ENCODE measurements at places on chromosomes 3 and 15. TPM values are rescaled to one million over a fixed set of nuclear protein-coding genes. Genes with fewer than 3 reads are reported as not detected.

- H3K36me3 ChIP-seq = peaks cover 49% of the 10 kb centered on the region
- H3K27me3 ChIP-seq = no peaks in the 10 kb centered on the region
- no peak for DNase-seq
- peak overlapping the region; percentile 22 for H3K27ac ChIP-seq
Measured at GRCh38 chr3:197522881-197523441, 32.8 kb downstream of the BDH1 start.

GRCh38 chr3:33186524-33187367, 31.9 kb downstream of the SUSD5 start:
- DNase-seq = no peak
- H3K4me3 ChIP-seq = no peak overlapping the region
- H3K27ac ChIP-seq = no peak overlapping the region
- H3K36me3 ChIP-seq = no peaks in the 10 kb centered on the region

The HYAL1 gene
- 90.6 TPM for total RNA-seq

The ROPN1 gene
- not detected for total RNA-seq

DNA sequence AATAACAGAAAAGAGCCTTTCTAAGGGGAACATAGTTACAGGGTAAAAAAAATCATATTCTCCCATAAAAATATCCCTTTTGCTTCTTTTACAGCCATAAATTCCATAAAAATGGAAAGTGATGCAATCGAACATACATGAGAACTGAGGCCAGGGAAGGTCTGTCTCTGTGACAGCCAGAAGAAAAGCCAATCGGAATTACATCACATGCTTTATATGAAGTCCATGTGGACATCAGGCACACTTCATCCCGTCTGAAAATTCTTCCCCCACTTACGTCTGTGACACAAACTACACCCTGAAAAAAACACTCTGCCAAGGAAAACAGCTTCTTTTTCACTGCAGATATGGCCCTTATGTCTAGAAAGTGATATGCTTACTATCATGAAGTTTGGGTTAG, 323.5 kb downstream of the ERC2 start:
- no peak overlapping the region for H3K27ac ChIP-seq
- no peaks in the 10 kb centered on the region for H3K36me3 ChIP-seq
- H3K27me3 ChIP-seq = peaks cover 4% of the 10 kb centered on the region
- no peaks in the 10 kb centered on the region for H3K4me1 ChIP-seq

- no peak overlapping the region for H3K4me3 ChIP-seq
- H3K27me3 ChIP-seq = no peaks in the 10 kb centered on the region
- no peak for DNase-seq
- no peaks in the 10 kb centered on the region for H3K4me1 ChIP-seq
Measured at GRCh38 chr15:76752549-76752948, 152.6 kb downstream of the SCAPER start.

The HMCES gene
- total RNA-seq = 20.0 TPM

- no peaks in the 10 kb centered on the region for H3K27me3 ChIP-seq
- no peak overlapping the region for H3K27ac ChIP-seq
- no peak for DNase-seq
- no peaks in the 10 kb centered on the region for H3K36me3 ChIP-seq
- H3K4me1 ChIP-seq = no peaks in the 10 kb centered on the region
Measured at GRCh38 chr15:92869263-92869940, 30.7 kb upstream of the CHD2 start.

DNA sequence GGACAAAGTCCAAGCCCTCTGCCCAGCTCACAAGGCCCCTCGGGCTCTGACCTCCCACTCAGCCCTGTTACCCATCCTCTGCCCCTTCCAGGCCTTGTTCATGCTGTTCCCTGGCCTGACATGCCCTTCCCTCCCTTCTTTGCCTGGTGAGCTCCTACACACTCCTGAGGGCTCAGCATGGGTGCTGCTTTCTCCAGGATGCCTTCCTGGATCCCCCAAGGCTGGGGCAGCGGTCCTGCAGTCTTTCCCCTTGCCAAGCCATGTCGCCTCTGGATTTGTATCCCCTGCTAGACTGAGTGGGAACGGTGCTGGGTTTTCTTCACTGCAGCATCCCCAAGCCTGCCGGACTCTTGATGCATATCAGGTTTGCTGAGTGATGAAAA, 35.9 kb downstream of the FAM3D start:
- H3K4me1 ChIP-seq = no peaks in the 10 kb centered on the region
- no peak overlapping the region for H3K4me3 ChIP-seq
- H3K27me3 ChIP-seq = no peaks in the 10 kb centered on the region

The GNAT1 gene
- total RNA-seq = not detected

- H3K4me3 ChIP-seq = no peak overlapping the region
- no peaks in the 10 kb centered on the region for H3K27me3 ChIP-seq
- no peaks in the 10 kb centered on the region for H3K4me1 ChIP-seq
- DNase-seq = no peak
Measured at GRCh38 chr15:89132611-89133507, 44.6 kb downstream of the ABHD2 start.

The CHRM5 gene
- not detected for total RNA-seq

DNA sequence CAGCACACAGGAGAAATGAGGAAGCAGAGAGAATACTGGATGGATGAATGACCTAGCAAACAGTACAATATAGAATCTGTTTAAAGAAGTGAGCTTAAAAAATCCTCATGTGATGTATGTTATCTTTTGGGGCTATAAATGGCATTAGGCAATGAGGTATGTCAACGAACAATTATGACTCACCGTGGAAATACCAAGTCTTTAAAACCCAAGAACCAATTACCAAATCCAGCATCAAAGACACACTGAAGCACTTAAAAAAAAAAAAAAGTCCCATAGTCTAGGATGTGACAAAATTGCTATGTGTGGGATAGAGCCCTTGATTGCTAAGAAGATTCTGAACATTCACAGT, 36.3 kb upstream of the HERC1 start:
- no peaks in the 10 kb centered on the region for H3K36me3 ChIP-seq
- no peak overlapping the region for H3K4me3 ChIP-seq
- no peak for DNase-seq

- no peak overlapping the region for H3K27ac ChIP-seq
- H3K36me3 ChIP-seq = no peaks in the 10 kb centered on the region
- no peak for DNase-seq
Measured at GRCh38 chr15:58243070-58243469, 104.9 kb downstream of the AQP9 start.

GRCh38 chr15:45116482-45117307, 2.6 kb downstream of the DUOXA2 start:
- no peak for DNase-seq
- peaks cover 13% of the 10 kb centered on the region for H3K27me3 ChIP-seq
- no peak overlapping the region for H3K27ac ChIP-seq
- peaks cover 3% of the 10 kb centered on the region for H3K4me1 ChIP-seq
- no peaks in the 10 kb centered on the region for H3K36me3 ChIP-seq
- no peak overlapping the region for H3K4me3 ChIP-seq

DNA sequence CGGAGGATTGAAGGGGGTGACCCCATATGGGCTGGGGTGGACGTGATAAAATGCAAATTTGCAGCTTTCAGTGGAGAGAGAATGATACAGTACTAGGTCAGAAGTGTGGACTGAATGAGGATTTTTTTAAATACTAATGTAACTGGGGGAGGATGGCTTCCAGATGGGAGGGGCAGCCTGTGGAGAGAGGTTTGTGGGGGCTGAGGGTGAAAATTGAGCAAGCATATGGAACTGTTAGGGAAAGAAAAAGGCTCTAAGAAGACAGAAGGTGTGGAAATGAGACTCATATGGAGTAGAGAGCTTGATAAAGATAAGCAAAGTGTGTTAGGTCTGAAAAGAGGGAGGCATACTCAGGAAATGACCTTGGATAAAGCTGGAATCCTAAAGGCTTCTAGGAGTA, 926.4 kb downstream of the IGSF11 start:
- no peaks in the 10 kb centered on the region for H3K4me1 ChIP-seq
- DNase-seq = no peak
- no peaks in the 10 kb centered on the region for H3K36me3 ChIP-seq
- H3K4me3 ChIP-seq = no peak overlapping the region
- no peaks in the 10 kb centered on the region for H3K27me3 ChIP-seq

- H3K27ac ChIP-seq = no peak overlapping the region
- H3K4me3 ChIP-seq = no peak overlapping the region
- no peaks in the 10 kb centered on the region for H3K4me1 ChIP-seq
Measured at GRCh38 chr15:70833861-70834765, 19.8 kb downstream of the LARP6 start.

DNA sequence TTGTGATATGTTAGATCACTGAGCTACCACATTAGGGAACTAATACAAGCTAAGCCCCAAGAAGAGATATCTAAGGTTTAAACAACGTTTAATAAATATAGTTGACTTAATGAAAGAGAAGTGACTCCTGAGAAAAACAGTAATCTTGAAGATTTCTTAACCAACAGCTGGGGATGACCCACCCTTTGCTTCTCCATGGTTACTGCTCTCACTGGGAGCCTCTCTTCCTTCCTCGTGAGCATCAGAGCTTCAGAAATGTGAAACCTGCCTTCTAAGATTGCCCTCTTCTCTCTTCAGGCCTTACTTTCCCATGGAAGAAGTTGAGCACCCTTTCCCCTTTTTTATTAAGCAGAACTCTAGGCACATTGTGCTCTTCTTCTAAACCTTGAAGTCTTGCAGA, 132.2 kb upstream of the NR2E3 start:
- H3K36me3 ChIP-seq = no peaks in the 10 kb centered on the region
- H3K4me3 ChIP-seq = no peak overlapping the region
- DNase-seq = no peak
- peaks cover 21% of the 10 kb centered on the region for H3K4me1 ChIP-seq
- H3K27ac ChIP-seq = peak overlapping the region; percentile 74

DNA sequence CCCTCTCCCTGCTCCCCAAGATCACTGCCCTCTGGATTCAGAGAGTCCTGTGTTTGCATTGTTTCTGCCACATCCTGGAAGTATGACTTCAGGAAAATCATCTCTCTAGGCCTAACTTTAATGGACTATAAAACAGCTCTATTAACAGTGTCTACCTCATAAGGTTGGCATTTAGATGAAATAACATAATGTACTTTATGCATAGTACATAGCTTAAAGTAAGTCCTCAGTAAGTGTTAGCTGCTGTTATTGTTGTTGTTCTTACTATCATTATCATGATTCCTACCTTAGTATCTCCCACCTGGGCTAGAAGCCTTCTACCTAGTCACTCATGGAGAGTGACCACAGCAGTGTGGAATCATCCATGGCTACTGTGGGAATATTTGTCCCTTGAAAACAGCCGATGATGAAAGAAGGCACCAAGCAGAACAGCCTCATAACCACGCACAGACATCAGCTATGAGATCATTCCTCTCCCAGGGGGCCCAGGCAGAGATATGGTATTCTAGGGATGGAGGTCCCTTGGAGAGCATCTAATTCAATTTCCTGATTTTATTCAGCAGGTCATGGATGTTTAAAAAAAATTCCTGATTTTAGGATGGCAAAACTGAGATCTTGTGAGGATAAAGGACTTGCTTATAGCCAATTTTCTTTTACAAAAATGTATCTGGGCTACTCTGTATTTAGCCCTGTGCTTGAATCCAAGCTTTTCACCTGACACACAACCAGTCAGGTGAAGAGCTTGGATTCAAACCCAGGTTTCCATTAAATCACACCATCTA, 1.9 kb downstream of the FSD2 start:
- no peak overlapping the region for H3K4me3 ChIP-seq
- H3K27me3 ChIP-seq = no peaks in the 10 kb centered on the region
- peaks cover 5% of the 10 kb centered on the region for H3K4me1 ChIP-seq
- no peaks in the 10 kb centered on the region for H3K36me3 ChIP-seq
- H3K27ac ChIP-seq = no peak overlapping the region

The PEX5L gene
- not detected for total RNA-seq

The DUOX2 gene
- total RNA-seq = 0.02 TPM

- peaks cover 20% of the 10 kb centered on the region for H3K4me1 ChIP-seq
- no peaks in the 10 kb centered on the region for H3K27me3 ChIP-seq
- no peaks in the 10 kb centered on the region for H3K36me3 ChIP-seq
- H3K27ac ChIP-seq = peak overlapping the region; percentile 28
- DNase-seq = no peak
- H3K4me3 ChIP-seq = no peak overlapping the region
Measured at GRCh38 chr15:71385026-71385425, 269.8 kb downstream of the THSD4 start.

The GOLGA6L22 gene
- total RNA-seq = not detected

DNA sequence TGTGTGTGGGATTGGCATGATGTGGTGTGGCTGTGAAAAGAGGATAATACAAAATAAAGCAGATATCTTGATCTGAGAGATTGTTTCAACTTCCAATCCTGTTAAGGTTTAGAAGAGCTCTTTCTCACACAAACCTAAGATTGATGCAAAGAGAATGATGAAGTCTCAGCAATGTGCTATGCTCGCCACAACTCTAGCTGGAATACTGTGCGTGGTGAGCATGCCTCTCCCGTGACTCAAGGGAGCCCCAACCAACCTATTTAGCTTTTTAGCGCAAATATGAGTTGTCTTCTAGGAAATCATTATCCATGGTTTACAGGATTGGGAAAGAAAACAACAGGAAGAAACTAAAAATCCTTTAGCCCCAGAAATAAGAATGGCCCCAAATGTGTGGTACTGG, 28.5 kb downstream of the BTLA start:
- no peaks in the 10 kb centered on the region for H3K27me3 ChIP-seq
- H3K36me3 ChIP-seq = no peaks in the 10 kb centered on the region
- no peak overlapping the region for H3K27ac ChIP-seq
- no peak for DNase-seq
- H3K4me3 ChIP-seq = no peak overlapping the region
- H3K4me1 ChIP-seq = no peaks in the 10 kb centered on the region

- H3K36me3 ChIP-seq = no peaks in the 10 kb centered on the region
- H3K27me3 ChIP-seq = no peaks in the 10 kb centered on the region
- H3K4me3 ChIP-seq = no peak overlapping the region
- no peak for DNase-seq
Measured at GRCh38 chr3:178673529-178673928, 137.3 kb downstream of the KCNMB2 start.

- peak; percentile 50 for DNase-seq
- H3K36me3 ChIP-seq = no peaks in the 10 kb centered on the region
- no peaks in the 10 kb centered on the region for H3K27me3 ChIP-seq
- H3K4me3 ChIP-seq = no peak overlapping the region
Measured at GRCh38 chr3:5053021-5053831, 68.9 kb upstream of the ARL8B start.

DNA sequence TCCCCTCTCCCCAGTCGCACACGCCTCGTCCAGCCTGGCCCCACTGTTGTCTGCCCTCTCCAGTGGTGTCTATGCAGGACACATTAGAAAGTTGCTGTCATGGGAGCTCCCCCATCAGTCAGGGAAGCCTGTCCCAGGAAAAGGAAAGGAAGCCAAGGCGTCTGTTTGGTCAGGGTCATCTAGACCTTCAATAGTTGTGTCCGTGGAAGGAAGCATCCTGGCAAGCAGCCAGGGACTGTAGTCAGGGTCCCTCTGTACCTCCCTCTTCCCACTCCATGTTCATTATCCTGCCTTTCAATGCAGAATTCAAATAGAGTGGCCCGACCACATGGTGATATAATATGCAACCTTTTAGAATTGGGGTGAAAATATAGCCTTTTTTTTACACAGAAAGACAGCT, 60.7 kb upstream of the RAB6B start:
- no peak overlapping the region for H3K4me3 ChIP-seq
- no peaks in the 10 kb centered on the region for H3K36me3 ChIP-seq
- H3K4me1 ChIP-seq = no peaks in the 10 kb centered on the region
- no peak for DNase-seq
- no peak overlapping the region for H3K27ac ChIP-seq
- no peaks in the 10 kb centered on the region for H3K27me3 ChIP-seq

The NOX5 gene
- total RNA-seq = 0.15 TPM

Data from right lobe of liver (tissue), 6 donors.